T-cell (primary cell): ENCODE measurements at places on chromosomes 16 and 17.

GRCh38 chr17:61389670-61390478, 9.8 kb upstream of the TBX2 start:
- no peak for DNase-seq

DNA sequence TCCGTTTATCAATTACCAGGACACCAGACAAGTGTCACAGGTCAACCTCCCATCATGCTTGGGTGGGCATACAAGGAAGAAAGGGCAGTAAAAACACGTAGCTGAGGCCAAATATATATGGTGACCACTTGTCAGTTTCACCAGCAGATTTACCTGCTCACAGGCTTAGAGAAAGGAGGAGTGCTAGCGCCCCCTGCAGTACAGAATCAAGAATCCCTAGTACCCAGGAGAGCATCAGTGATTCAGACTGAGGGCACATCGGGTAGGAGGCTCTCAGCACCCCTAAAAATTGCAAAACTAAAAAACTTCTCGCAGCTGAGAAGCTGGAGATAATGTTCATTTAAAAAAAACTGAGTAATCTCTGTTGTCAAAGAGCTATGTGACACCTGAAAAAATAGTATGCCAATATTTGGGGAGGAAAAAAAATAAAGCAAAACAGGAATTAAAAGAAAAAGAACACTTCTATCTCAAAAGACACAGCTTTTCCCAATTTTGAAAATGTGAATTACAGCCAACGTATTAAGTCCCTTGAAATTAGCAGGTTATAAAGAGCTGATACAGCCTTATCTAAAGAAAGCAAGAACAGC, 21.2 kb upstream of the MON1B start:
- DNase-seq, result peak; percentile 22

DNA sequence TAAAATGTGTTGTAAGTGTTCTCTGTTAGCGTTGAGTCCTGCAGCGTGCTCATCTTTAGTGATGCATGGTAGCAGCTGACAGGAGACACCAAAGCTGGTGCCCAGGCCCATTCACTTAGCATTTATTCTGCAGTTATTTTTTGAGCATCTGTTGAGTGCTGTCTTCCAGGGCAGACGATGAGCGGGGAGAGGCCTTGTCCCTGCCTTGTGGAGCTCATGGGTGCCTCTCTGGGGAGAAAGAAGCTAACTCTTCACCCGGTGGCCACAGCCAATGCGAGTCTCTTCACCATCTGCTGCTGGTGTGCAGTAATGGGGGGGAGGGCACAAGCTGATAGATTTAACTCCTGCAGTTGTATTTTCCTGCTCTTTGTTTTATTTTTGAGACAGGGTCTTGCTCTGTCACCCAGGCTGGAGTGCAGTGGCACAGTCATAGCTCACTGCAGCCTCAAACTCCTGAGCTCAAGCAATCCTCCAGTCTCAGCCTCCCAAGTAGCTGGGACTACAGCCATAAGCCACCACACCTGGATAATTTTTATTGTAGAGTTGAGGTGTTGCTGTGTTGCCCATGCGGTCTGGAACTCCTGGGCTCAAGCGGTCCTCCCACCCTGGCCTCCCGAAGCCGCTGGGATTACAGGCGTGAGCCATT, 30.5 kb downstream of the GPT2 start:
- DNase-seq, result no peak

DNA sequence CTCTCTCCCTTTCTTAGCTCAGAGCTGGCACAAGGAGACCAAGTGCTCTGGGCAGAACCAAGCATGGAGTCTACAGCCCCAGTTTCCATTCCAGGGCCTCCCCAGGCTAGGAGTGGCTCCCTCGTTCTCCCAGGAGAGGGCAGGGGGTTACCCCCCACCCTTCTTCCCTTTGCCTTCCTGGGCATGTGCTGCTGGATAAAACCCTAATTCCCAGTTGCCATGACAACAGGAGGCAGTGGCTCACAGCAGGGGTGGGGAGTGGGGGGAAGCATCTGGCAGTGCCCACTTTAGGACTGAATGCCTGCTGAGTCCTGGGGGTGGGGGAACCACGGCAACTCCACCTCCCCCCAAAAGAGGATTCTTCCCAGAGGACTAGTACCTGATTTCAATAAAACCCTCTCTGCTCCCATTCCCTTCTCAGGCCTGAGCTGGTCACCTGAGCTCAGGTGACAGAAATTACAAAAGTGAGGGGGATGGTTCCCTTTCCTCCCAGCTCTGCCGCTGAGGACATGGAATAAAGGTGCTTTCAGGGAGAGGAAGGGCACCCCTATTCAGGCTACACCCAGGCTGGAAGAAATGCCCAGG, 1.8 kb downstream of the MPP2 start:
- DNase-seq, result no peak

DNA sequence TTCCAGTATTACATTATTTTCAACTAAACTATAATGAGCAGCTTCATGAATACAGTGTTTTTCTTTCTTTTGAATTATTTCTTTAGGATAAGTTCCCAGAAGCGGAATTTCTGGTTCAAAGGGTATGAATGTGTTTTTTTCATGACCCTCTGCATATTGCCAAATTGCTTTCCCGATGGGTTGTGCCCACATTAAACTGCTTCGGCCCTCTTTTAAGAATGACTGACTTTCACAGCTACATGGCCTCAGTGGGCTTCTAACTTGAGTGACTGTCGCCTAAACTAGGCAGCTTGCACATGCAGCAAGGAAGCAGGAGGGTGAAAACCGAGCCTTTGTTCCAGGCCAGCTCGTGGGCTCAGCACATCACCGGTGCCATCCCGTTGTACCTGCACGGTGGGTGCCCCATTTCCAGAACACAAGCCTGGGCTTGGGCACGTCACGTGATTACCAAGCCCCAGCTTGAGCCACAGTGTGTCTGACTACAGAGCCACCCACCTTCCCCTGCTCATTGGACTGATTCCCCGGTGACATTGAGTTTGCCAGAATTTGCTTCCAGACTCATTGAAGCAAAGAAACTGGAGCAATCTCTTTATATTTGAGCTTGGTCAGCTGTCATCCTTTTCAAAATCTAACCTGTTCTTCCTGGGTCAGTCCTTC, 112.8 kb downstream of the CLEC16A start:
- DNase-seq, result no peak

DNA sequence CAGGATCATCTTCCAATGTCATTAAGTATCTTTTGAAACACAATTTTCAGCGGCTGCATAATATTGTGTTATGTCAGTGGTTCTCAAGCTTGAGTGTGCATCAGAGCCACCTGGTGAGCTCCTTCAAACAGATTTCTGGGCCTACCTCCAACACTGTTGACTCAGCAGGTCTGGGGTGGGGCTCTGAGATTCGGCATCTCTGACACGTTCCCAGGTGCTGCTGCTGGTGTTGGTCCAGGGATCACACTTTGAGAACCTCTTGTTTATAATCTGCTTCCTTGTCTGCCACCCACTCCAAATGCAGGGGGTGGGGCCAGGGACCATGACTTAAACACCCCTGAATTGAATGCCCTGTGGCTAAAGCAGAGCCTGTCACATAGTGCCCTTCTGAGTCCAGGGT, 73.8 kb upstream of the HNF1B start:
- no peak for DNase-seq
